ENCODE measurements at places on chromosomes 3 and 15.

DNA sequence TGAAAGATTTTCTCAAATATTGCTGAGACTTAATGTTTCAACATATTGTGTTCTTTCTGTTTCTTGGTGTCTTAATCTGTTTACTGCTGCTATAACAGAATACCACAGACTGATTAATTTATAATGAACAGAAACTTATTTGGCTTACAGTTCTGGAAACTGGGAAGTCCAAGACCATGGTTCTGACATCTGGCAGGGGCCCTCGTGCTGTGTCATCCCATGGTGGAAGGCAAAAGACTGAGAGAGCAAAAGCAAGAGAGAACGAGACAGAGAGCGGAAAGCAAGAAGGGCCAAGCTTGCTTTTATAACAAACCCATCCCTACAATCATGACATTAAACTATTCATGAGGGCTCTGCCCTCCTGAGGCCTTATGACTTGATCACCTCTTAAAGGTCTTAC lies 88.7 kb downstream of the ARNT2 start:
- DNase-seq: no peak

DNA sequence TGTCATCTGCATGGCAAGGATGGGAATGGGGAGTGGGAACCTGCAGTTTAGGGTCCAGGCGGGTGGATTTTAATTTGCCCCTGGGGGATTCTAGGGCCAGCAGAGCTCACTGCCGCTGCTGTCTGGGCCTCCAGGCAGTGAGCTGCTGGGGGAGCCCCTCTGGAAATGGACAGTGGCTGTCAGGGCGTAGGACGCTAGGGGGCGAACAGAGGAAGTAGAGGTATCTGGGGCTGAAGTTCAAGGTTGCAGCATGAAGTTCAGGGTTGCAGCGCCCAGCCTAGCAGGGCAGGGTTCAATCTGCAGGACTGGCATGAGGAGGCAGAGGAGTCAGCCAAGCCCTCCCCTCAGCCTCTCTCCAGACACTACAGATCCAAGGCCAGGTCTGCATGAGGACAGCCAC lies 49.5 kb downstream of the APBA2 start:
- DNase-seq: peak; percentile 16

- no peak for DNase-seq
Observed at GRCh38 chr3:169971522-169971921, 4.9 kb downstream of the SEC62 start.

GRCh38 chr3:110697961-110698360 lies 373.7 kb upstream of the NECTIN3 start:
- DNase-seq: no peak

GRCh38 chr3:158359339-158359738 lies 211.7 kb upstream of the MLF1 start:
- DNase-seq: no peak
